ENCODE measurements at places on chromosomes 5 and 9.

- DNase-seq = peak; percentile 88
These were observed 746 bp downstream of the CAST start for GRCh38 chr5:96662725-96663518.

DNA sequence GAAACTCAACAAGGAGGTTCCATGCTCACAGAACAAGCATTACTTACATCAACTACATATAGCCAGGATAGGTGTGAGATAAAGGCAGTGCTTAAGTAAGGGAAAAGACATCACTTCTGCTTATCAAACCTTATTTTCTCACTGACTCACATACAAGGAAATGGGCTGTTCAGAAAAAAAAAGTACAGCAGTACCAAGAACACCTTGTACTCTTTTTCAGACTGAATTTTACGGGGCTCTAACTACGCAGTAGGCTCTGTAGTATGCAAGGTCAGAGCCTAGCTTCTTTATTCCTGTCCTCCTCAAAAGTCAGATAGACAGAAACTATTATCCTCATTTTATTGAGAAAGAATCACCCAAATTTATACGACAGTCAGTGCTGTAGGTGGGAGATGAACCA, 5.8 kb downstream of the PSMB7 start:
- DNase-seq = no peak

DNA sequence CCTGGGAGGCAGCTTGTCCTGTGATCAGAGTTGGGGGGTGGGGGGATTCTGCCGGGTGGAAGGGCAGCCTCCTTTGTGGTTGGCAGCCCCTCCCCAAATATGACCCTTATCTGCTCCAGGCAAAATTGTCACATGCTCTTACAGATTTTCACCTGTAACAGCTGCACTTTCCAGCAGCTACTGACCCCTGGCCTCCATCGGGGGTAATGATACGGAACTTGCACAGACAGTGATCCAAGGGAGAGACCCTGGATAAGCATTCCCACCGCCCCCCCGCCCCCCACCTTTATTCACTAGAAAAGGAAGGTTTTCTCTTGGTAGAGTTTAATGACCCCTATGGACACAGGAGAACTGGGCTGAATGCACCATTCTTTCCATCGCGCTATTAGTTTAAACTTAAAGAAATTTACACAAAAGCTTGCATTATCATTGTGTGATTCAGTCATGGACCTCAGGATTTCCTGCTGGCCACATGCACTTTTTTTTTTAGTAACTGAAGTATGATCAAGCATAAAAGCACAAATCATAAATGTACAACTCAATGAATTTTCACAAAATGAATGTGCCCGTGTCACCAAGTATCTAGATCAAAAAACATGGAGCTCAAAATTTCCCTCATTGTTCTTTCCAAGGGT, 10.7 kb upstream of the ZBTB34 start:
- DNase-seq = no peak

GRCh38 chr9:72592502-72593403, 71.3 kb downstream of the TMC1 start:
- peak; percentile 48 for DNase-seq

DNA sequence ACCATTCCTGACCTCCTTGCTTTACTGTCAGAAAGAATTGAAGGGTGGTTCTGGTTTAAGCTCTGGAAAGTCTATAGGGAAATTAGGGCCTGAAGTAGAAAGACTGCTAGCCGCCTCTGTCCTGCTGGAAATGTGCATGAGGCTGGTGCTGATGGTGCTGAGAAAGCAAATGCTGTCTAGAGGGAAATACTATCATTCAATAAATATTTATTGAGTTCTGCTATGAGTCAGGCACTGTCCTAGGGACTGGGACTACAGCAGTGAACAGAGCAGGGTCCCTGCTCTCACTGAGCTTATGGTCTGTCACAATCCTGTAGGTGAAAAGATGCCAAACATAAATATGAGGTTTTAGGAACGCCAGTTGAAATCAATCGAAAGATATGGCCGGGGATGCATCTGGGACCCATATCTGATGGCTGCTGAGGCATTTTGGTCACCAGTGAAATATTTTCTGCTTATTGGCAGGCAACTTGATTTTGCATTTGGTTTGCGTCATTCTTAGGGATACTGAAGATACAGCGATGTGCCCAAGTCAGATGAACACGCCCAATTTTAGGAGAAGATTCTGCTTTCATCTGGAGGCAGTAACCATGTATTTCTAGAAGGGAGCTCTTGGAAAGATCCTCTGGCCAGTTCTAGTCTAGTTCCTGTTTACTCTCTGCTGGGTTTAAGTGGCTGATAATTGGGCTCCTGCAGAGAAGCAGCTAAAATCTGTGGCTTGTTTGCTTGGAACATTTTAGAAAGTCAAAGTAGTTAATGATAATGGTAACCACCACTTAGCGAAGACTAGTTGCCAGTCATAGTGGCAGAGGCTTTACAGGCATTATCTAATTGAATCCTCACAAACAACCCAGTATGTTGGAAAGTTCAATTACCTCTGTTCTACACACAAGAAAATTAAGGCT, 73.3 kb downstream of the INSYN2B start:
- no peak for DNase-seq

DNA sequence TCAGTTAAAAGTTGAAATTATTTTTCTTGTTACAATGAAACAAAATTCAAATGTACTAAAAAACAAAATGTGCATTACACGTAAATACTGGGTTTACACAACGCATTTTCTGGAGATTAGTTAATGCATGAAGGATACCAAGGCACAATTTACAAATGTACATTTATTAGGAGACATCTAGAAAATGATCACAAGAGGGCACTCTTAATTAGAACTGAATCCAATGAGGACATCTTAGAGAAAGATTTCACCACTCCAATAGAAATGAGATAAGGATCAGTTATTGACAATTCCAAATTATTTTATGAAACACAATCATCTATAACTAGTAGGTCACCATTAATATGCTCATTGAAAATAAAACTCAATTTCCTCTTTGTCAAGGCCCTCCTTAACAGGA, 36.6 kb upstream of the CDH12 start:
- no peak for DNase-seq

- no peak for DNase-seq
These were observed 49.0 kb downstream of the SPTLC1 start for GRCh38 chr9:92066168-92066567.

DNA sequence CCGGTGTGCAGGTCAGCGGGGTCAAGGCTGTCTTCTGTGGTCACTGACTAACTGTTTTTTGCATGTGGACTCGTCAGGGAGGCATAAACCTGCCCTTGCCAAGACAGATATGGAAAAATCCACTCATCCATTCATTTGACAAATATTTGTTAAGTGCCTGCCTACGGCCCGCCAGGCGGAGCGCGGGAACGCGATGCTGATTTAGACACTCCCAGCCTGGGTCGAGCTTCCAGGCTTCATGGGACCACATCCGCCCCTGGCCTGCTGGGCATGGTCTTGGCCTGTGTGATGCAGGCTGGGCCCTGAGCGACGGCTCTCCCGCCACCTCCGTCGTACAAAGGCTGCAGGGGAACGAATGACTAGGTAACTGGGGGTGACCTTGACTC, 18.1 kb downstream of the MYMK start:
- no peak for DNase-seq

Data from CD4-positive, alpha-beta T cell treated with Interleukin-17A for 4 hours (primary cell).